ENCODE measurements at places on chromosomes 2 and 18. TPM values are rescaled to one million over a fixed set of nuclear protein-coding genes. Genes with fewer than 3 reads are reported as not detected.
A peak's percentile ranks its signal among the peaks of the same experiment; 100 is the strongest.

DNA sequence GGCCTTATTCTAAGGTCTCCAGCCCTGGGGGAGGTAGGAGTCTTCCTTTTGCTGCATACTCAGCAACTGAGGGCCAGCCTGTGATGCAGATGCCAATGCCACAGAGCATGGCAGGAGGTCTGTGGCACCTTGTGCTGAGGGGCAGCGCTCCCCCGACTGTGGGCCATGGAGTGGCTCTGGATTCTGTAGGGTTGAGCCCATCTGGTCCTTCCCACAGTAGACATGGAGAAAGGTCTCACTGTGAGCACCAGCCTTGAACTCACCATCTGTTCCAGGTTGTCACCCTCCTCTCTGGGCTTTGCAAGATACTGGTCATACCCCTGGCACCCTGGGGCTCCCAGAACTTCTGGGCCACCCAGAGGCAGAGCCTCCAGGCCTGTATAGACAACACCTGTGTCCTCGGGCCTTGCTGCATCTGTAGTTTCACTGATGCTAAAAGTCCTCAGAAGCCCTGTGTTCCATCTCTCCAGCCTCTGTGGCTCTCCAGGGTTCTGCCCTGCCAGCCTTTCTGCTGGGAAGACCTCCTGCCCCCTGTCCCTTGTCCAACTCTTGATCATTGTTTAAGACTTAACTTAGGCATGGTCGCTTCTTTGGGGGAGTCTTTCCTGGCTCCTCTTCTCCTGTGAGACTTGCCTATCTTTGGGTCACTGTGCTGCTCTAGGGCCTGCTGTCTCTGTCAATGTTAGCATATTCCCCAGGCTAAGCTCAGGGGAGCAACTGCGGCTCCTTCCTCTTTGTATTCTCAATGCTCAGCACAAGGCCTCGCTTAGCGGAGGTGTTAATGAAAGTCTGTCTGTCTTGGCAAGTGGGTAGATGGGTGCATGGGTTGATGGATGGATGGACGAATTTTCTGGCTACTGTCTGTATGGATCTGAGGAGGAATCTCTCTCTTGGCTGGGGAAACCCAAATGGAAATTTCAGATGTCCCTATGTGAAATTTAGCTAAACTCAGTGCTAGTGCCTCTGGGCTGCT, 160.9 kb downstream of the DYSF start:
- no peaks in the 10 kb centered on the region for H3K36me3 ChIP-seq
- H3K27me3 ChIP-seq: no peaks in the 10 kb centered on the region
- H3K27ac ChIP-seq: no peak overlapping the region
- DNase-seq: peak; percentile 9
- no peaks in the 10 kb centered on the region for H3K4me1 ChIP-seq
- H3K4me3 ChIP-seq: no peak overlapping the region

DNA sequence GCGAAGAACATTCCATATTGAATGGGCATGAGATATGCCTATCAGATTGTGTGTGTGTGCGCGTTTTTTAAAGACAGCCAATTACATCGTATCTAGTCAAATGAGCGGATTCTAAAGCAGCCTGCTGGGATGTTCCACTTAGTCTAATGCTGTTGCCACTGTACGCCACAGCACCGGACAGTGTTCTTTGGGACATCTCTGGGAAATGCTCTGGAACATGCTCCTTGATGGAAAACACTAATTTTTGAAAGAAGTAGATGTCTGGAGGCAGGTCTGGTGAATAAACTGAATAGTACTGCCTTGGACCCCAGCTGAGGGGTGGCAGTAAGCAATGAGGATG, 3.6 kb upstream of the TMEM150A start:
- H3K4me3 ChIP-seq: no peak overlapping the region
- H3K4me1 ChIP-seq: peaks cover 31% of the 10 kb centered on the region
- no peak for DNase-seq
- H3K27me3 ChIP-seq: peaks cover 2% of the 10 kb centered on the region
- H3K27ac ChIP-seq: no peak overlapping the region

DNA sequence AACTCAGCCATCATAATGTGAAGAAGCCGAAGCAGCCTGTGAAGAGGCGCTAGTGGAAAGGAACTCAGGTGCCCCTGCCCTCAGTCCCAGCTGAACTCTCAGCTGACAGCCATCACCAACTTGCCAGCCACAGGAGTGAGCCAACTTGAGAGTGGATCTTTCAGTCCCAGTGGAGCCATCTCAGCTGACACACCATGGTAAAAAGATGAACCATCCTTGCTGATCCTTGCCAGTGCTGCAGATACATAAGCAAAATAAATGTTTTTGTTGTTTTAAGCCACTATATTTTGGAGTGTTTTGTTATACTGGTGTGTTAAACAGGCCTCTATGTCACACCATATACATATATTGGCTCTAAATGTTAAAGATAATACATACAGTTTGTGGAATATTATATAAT, 195.8 kb upstream of the SPRED2 start:
- no peaks in the 10 kb centered on the region for H3K36me3 ChIP-seq
- H3K27ac ChIP-seq: no peak overlapping the region
- peaks cover 25% of the 10 kb centered on the region for H3K27me3 ChIP-seq
- DNase-seq: no peak
- no peak overlapping the region for H3K4me3 ChIP-seq
- H3K4me1 ChIP-seq: no peaks in the 10 kb centered on the region

- H3K4me3 ChIP-seq: no peak overlapping the region
- H3K27ac ChIP-seq: no peak overlapping the region
- H3K4me1 ChIP-seq: peaks cover 2% of the 10 kb centered on the region
Observed at GRCh38 chr18:74702950-74703349, 105.3 kb downstream of the ZNF407 start.

GRCh38 chr2:233083782-233084181, 23.6 kb downstream of the INPP5D start:
- no peak for DNase-seq
- H3K4me3 ChIP-seq: peak overlapping the region; percentile 73
- peaks cover 87% of the 10 kb centered on the region for H3K36me3 ChIP-seq
- peaks cover 94% of the 10 kb centered on the region for H3K4me1 ChIP-seq
- peak overlapping the region; percentile 97 for H3K27ac ChIP-seq
- H3K27me3 ChIP-seq: no peaks in the 10 kb centered on the region

DNA sequence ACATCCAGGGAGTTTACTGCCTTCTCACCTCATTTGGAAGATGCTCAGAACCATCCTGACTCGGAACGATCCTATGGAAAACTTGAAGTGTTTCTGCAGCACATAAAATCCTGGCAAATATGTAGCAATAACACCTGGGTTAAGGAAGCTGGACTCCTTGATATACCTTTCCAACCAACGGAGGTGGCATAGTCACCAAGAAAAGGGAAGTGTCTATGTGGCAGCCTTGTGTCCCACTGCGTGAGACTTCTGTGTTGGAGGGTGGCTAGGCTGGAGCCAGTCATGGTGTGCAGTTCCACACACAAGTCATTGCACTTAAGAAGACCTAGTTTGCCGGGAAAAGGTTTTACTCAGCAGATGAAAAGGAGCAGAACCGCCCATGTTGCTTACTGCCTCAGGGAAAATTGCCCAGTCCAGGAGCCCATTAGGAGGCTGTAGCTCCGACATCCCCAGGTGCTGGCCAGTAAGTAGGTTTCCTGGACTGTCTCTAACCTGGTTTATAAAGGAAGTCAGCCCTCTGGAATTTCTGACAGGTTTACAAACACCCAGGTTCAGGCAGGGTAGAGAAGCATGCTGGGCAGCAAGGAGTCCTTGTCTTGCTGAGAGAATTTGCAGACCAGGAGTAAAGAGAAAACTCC, 46.2 kb upstream of the SPRED2 start:
- no peaks in the 10 kb centered on the region for H3K4me1 ChIP-seq
- no peak for DNase-seq

DNA sequence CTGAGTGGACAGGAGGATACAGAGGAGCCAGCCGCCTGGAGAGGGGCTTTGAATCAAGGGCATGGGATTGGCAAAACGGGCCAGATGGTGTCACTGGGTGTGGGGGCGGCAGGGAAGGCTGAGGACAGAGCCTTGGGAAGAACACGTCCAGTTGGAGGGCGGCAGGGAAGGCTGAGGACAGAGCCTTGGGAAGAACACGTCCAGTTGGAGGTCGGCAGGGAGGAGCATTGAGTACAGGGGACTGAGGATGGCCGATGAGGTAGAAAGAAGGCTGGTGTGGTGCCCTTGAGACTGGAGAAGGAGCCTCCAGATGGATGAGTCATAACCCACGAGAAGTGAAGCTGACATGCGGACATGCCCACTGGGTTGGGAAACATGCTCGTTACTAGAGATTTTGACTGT, 4.5 kb downstream of the HES6 start:
- H3K27ac ChIP-seq: no peak overlapping the region
- H3K4me1 ChIP-seq: peaks cover 21% of the 10 kb centered on the region
- H3K36me3 ChIP-seq: peaks cover 4% of the 10 kb centered on the region
- H3K4me3 ChIP-seq: peak overlapping the region; percentile 38
- H3K27me3 ChIP-seq: peaks cover 66% of the 10 kb centered on the region

GRCh38 chr2:67295406-67295805, 101.7 kb upstream of the ETAA1 start:
- no peaks in the 10 kb centered on the region for H3K27me3 ChIP-seq
- H3K27ac ChIP-seq: no peak overlapping the region
- H3K4me1 ChIP-seq: no peaks in the 10 kb centered on the region
- DNase-seq: no peak
- H3K4me3 ChIP-seq: no peak overlapping the region

- H3K4me1 ChIP-seq: no peaks in the 10 kb centered on the region
- H3K4me3 ChIP-seq: no peak overlapping the region
- H3K27ac ChIP-seq: no peak overlapping the region
- H3K36me3 ChIP-seq: peaks cover 2% of the 10 kb centered on the region
- DNase-seq: no peak
Observed at GRCh38 chr2:8255448-8255800, 426.4 kb upstream of the ID2 start.

DNA sequence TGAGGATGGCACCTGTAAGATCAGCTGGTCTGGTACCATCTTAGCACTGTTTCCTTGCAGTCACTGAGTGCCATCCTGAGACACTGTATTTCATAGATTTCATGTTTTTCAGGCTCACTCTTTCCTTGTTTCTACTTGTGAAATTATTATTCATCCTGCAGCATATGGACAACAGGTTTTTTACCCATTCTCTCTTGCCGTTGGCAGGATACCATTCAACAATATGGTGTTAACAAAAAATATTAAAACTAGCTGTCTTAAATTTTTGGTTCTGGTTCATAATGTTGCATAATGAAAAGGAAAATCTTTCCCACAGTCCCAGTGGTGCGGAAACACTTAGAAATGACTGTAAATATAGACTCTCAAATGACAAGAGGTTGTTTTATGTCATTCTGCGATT, 23.1 kb upstream of the ATG16L1 start:
- no peak overlapping the region for H3K27ac ChIP-seq
- no peaks in the 10 kb centered on the region for H3K27me3 ChIP-seq
- DNase-seq: no peak
- H3K4me3 ChIP-seq: no peak overlapping the region
- peaks cover 54% of the 10 kb centered on the region for H3K4me1 ChIP-seq
- peaks cover 4% of the 10 kb centered on the region for H3K36me3 ChIP-seq

DNA sequence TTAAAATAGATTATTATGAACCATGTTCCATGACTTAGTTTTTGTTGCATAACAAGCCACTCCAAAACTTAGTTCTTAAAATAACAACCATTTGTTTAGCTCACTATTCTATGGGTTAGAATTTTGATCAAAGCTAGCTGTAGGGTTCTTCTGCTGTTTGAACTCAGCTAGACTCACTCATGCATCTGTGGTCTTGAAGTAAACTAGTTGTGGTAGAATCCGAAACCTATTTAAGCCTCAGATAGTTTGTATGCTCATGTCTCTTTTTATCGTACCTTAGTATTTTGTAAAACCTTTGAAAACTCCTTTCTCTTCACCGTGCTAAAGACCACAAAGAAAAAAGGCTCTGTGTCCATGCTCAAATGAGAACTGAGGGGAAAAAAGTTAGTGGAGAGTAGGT, 166.6 kb downstream of the XIRP2 start:
- no peaks in the 10 kb centered on the region for H3K27me3 ChIP-seq
- no peak overlapping the region for H3K4me3 ChIP-seq
- H3K4me1 ChIP-seq: no peaks in the 10 kb centered on the region
- no peak overlapping the region for H3K27ac ChIP-seq
- no peak for DNase-seq

- peaks cover 3% of the 10 kb centered on the region for H3K27me3 ChIP-seq
- H3K27ac ChIP-seq: no peak overlapping the region
- H3K4me1 ChIP-seq: no peaks in the 10 kb centered on the region
- no peaks in the 10 kb centered on the region for H3K36me3 ChIP-seq
- no peak for DNase-seq
Observed at GRCh38 chr18:45340884-45341283, 274.4 kb upstream of the SLC14A2 start.

GRCh38 chr2:229731916-229732315, 17.6 kb upstream of the DNER start:
- no peak overlapping the region for H3K4me3 ChIP-seq
- H3K4me1 ChIP-seq: peaks cover 11% of the 10 kb centered on the region
- peaks cover 2% of the 10 kb centered on the region for H3K36me3 ChIP-seq
- no peak for DNase-seq
- H3K27me3 ChIP-seq: peaks cover 4% of the 10 kb centered on the region

DNA sequence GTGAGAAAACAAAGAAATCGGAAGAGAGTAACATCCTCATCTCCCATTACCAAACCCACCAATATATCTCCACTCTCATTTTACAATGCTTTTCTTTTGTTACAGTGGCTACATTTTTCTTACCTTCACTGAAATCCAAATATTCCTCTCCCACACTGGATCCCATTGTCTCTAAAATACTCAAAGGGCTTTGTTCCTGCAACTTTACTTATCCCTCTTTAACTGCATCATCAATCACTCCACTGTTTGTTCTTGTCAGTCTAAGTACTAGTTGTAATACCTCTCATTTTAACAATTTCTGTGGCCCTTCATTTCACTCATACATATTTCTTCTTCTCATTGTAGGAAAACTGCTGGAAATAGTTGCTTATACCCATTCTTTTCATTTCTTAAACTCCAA, 464.2 kb upstream of the PIK3C3 start:
- H3K4me1 ChIP-seq: no peaks in the 10 kb centered on the region
- H3K27ac ChIP-seq: no peak overlapping the region
- H3K36me3 ChIP-seq: no peaks in the 10 kb centered on the region
- no peak overlapping the region for H3K4me3 ChIP-seq
- DNase-seq: no peak

GRCh38 chr2:111239581-111240249, 119.0 kb downstream of the BCL2L11 start:
- H3K4me3 ChIP-seq: no peak overlapping the region
- H3K27ac ChIP-seq: no peak overlapping the region
- H3K4me1 ChIP-seq: peaks cover 21% of the 10 kb centered on the region
- no peak for DNase-seq

Gene MAL
- 210 TPM for total RNA-seq

Gene ASAP2
- total RNA-seq: 0.25 TPM

Gene CD207
- not detected for total RNA-seq
